ENCODE measurements at places on chromosomes 5 and 9. TPM values are rescaled to one million over a fixed set of nuclear protein-coding genes. Genes with fewer than 3 reads are reported as not detected.

DNA sequence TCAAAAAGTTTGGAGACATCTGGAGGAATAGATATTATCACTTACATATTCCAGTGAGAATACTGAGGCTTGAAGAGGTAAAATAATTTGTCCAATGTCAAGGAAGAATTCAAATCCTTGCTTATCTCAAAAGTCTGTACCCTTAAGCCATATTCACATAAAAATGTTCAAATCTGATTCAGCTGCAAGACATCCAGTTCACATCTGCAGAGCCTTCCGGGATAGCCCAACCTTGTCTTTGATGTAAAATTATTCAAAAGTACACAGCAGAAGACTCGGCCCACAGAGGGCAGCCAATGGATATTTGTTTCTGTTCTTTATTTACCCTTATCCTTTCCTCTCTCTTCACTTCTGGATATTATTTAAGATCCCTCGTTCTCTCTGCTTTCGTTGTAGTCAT lies 1183.8 kb upstream of the WWC1 start:
- no peaks in the 10 kb centered on the region for H3K36me3 ChIP-seq
- H3K27ac ChIP-seq: no peak overlapping the region
- no peaks in the 10 kb centered on the region for H3K4me1 ChIP-seq

GRCh38 chr9:94829380-94830070 lies 103.0 kb downstream of the AOPEP start:
- H3K27me3 ChIP-seq: no peaks in the 10 kb centered on the region
- no peak for DNase-seq
- no peak overlapping the region for H3K27ac ChIP-seq
- no peak overlapping the region for H3K4me3 ChIP-seq
- H3K36me3 ChIP-seq: peaks cover 3% of the 10 kb centered on the region

The FAM221B gene
- total RNA-seq: not detected

GRCh38 chr5:170273968-170274710 lies 23.4 kb downstream of the LCP2 start:
- H3K4me3 ChIP-seq: no peak overlapping the region
- peaks cover 8% of the 10 kb centered on the region for H3K27me3 ChIP-seq
- H3K4me1 ChIP-seq: peaks cover 18% of the 10 kb centered on the region

GRCh38 chr5:55509796-55510522 lies 24.8 kb downstream of the PLPP1 start:
- H3K4me3 ChIP-seq: no peak overlapping the region
- no peak for DNase-seq
- H3K27me3 ChIP-seq: no peaks in the 10 kb centered on the region
- no peak overlapping the region for H3K27ac ChIP-seq
- H3K4me1 ChIP-seq: no peaks in the 10 kb centered on the region
- no peaks in the 10 kb centered on the region for H3K36me3 ChIP-seq

- H3K4me3 ChIP-seq: no peak overlapping the region
- no peak overlapping the region for H3K27ac ChIP-seq
- H3K36me3 ChIP-seq: no peaks in the 10 kb centered on the region
- DNase-seq: no peak
Observed at GRCh38 chr9:28770827-28771226, 1197.5 kb upstream of the C9orf72 start.

Data from neural progenitor cell (in vitro differentiated cells).